ENCODE measurements at places on chromosomes 5 and 9.

DNA sequence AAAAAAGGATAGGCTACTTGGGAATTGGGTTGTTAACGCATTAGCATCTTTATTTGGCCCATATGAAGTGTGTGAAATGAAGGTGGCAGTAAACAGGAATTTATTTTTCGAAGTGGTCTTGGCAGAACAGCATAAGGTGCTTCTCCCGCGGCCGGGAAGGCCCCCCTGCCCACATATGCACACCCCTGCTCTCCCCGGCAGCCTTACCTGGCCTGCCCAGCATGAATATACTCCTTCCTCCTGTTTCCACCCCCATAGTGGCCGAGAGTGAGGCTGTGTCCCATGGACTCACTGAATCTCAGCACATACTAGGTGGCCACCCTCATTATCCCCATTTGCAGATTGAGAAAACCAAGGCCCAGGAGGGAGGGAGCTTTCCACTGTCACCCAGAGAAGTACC lies 54.0 kb upstream of the OLFM1 start:
- no peak for DNase-seq

- DNase-seq: no peak
These were observed 601 bp downstream of the HINT1 start for GRCh38 chr5:131164191-131165118.

DNA sequence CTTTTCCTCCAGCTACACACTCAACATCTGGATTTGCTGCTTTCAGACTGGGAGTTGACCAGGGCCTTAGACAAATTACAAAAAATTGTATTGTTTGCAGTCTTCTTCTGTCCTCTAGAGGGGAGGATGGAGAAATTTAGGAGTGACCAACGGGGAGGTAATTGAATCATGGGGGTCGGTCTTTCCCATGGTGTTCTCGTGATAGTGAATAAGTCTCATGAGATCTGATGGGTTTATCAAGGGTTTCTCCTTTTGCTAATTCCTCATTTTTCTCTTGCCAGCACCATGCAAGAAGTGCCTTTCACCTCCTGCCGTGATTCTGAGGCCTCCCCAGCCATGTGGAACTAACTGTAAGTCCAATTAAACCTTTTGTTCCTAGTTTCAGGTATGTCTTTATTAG lies 4.2 kb downstream of the IFNA8 start:
- no peak for DNase-seq

GRCh38 chr5:123617561-123617960 lies 105.6 kb downstream of the CSNK1G3 start:
- no peak for DNase-seq

GRCh38 chr5:146466521-146467349 lies 19.6 kb downstream of the TCERG1 start:
- DNase-seq: no peak

GRCh38 chr5:109191153-109191558 lies 218.6 kb downstream of the PJA2 start:
- DNase-seq: no peak

GRCh38 chr5:29949301-29949872 lies 1244.1 kb upstream of the CDH6 start:
- no peak for DNase-seq

DNA sequence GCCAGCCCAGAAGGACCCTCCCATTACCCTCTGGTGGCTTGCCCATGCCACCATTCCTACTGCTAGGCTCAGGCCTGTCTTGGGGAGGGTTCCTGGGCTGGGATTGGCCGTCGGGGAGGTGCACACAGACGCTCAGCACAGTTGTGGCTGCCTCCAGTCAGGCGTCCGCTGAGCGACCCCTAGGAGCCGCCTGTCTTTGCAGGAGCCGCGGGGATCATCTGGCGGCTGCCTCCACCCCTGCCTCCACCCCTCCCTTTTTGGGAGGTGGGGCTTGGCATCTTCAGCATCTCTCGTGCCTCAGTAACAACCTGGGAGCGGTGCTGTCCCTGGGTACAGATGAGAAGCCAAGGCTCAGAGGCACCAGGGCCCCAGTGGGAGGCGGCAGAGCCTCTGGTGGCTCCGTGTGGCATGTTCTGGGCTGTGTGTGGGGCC lies 39.6 kb downstream of the RXRA start:
- DNase-seq: no peak

- no peak for DNase-seq
These were observed 548.9 kb upstream of the CLINT1 start for GRCh38 chr5:158407824-158408195.

DNA sequence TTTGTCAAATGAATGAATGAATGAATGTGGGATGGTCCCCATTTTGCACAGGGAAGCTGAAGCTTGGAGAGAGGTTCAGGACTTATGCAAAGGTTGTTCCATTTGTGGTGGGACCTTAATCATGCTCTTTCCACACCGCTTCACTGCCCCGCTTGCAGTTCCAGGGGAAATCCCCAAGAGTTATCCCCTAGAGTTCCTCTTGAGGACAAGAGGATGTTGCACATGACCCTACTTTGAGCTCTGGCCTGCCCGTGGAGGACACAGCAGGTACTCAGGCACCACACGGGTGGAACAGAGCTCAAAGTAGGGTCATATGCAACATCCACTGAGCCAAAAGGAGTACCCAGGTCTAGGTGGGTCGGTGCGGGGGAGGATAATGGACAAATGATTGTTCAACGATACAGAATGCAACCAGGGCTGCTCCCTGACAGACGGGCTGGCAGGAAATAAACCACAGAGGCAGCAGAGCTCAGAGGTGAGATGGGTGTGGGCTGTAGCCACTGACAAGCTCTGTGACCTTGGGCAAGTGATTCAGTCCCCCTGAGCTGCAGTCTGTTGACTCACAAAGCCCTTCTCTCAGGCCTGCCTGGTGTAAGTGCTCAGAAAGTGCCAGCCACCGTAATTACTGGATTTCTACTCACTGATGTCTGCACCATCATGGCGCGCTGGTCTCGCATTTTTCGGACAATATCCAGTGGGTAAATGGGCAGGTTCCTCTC lies 60.3 kb upstream of the EPB41L4B start:
- DNase-seq: no peak

GRCh38 chr5:170747357-170747756 lies 36.2 kb upstream of the GABRP start:
- no peak for DNase-seq

- no peak for DNase-seq
These were observed 307.3 kb downstream of the FBXL7 start for GRCh38 chr5:15807248-15807647.

DNA sequence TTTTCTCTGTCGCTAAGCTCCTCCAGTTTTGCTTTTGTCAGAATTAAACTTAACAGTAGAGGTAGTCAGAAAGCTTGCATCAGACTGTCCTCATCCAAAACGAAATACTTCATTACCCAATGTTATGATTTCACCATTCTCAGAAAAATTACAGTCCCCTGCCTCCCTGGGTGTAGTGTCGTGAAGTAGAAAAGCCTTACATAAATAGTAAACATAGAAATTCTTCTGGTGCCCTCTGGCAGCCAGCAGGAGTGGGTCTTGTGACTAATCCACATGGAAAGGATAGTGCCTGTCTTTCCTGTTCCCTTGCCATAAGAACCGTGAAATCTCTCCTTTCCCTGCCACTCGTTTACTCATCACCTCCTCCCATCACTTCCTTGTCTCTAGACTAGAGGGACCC lies 230.6 kb downstream of the GNA14 start:
- DNase-seq: no peak

GRCh38 chr5:76704131-76704663 lies 11.7 kb upstream of the F2R start:
- no peak for DNase-seq

GRCh38 chr5:36598045-36598444 lies 8.4 kb upstream of the SLC1A3 start:
- DNase-seq: no peak

All from NCI-H187 treated with DMSO at 0.1 percent for 48 hours (cell line).